ENCODE measurements at places on chromosomes 7 and 10.
A peak's percentile ranks its signal among the peaks of the same experiment; 100 is the strongest.

DNA sequence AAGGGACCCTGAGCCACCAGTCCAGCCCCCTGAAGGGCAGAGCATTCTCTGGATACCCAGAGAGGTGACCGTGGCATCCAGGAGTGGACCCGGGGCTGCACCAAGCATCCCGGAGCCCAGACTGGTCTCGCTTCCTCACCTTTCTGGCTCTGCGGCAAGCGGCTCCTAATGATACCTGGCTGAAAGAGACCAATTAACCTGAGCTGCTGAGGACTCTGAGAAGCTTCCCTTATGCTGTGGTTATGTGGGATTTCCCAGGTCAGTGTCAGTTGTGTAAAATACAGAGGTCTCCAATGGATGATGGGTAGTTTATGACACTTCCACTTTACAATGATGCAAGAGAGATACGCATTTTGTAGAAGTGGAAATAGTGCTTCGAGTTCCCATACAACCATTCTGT is 51.5 kb downstream of the PFKFB3 start:
- no peak for DNase-seq

GRCh38 chr10:86757113-86757972 is 924 bp downstream of the BMPR1A start:
- DNase-seq = peak; percentile 4

GRCh38 chr10:24007359-24007758 is 201.6 kb upstream of the KIAA1217 start:
- DNase-seq = no peak

DNA sequence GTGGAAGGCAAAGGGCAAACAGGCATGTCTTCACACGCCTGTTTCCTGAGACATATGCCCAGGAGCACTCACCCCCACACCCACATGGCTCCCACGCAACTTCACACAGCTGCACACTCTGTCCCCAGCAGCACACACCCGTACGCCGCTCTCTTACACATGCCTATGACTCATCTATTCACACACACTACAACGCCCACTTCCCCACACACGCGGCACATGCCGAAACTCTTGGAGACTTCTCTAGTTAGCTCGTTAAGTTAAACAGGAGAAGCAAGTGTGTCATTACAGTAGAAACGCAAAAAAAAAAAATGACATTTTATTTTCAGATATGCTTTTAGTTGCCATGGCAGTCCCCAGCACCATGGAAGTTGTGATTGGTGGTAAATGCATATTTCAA is 6.7 kb downstream of the CALN1 start:
- no peak for DNase-seq

GRCh38 chr7:5603241-5604140 is 178.0 kb downstream of the RNF216 start:
- no peak for DNase-seq

DNA sequence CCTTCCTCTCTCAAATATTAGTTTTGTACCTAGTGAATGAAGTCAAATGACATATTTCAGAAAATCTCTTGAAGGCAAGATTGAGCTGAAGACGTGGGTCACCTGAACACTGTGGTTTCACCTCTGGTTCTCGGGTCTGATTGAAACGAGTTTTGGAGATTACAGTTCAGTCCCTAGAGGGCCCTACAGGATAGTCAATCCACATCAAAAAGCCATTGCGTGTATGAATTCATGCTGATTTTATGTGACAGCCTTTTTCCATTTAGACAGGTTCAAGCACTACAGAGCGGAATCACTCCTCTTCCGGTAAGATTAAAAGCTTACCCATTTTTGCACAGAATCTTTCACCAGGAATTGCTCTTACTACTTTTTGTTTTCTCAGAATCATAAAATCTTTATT is 62.2 kb downstream of the VIM start:
- no peak for DNase-seq

DNA sequence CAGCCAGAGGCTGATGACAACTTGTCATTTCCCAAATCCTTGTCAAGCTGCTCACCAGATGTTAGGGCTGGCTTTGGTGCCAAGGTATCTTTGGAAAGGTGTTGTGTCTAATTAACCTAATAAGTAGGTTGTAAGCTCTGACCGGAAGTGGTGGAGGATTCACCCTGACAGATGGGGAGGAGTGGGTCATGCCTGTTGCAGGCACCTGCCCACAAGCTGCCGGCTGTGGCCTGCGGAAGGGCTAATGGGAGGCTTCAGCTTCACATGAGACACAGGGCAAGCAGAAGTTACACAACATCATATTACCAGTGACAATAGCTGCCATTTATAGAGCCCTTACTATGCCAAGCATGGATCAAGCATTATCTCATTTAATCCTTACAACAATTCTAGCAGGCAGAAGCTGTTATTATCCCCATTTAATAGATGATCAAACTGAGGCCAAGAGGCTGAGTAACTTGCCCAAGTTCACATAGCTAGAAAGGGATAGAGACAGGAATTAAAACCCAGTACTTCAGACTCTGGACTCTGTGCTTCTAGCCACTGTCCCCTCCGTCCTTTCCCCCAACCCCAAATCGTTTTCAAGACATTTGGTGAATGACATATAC is 63.1 kb upstream of the DUSP5 start:
- no peak for DNase-seq

GRCh38 chr7:26070290-26070689 is 81.7 kb upstream of the NFE2L3 start:
- DNase-seq = no peak

- DNase-seq = no peak
Measured at GRCh38 chr10:133253361-133253955, 15.8 kb downstream of the VENTX start.

DNA sequence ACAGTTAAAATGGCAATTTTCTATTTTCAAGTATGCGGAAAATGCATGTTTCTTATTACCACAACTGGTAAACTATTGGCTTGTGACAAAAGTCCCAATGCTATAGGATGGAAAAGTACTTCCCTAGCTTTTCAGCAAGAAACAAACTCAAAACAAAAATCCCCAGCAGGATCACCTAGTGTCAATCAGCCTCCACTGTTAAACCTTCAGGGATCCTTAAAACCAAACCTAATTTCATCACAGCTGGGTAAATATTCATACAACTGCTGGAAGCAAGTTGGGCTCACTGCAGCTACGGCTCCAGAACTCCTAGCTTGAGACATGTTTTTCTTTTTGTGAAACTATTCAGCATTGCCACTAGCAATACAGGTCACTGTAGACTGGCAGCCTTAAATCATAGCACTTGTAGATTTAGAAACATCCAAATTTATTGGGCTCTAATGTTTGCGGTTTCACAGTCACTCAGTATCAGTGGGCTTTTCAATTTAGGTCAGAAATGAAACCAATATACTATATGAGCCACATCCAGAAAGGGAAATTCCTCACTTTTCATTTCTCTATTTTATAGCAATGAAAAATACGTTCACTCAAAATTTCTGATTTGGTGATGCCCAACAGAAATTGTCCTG is 145.2 kb upstream of the ANK3 start:
- DNase-seq = no peak

- no peak for DNase-seq
Measured at GRCh38 chr7:584820-585219, 65.2 kb upstream of the PDGFA start.

- no peak for DNase-seq
Measured at GRCh38 chr7:92478095-92478494, 349 bp upstream of the ERVW-1 start.

DNA sequence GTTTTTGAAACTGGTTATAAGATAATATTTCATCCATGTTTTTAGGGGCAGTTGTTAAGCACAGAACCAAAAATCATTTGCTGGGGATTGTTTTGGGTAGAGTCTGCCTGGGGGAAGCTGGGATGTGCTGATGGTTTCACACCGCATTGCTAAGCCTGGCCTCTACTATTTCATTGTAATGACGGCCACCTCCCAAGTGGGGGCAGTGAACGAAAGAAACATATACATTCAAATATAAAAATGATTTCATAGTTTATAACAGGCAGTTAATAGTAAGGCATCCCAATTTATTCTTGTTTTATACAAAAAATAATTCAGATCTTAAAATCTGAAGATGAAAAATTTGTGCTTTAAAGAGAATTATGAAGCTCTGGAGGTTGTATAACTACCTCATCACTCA is 750.8 kb downstream of the REEP3 start:
- no peak for DNase-seq

DNA sequence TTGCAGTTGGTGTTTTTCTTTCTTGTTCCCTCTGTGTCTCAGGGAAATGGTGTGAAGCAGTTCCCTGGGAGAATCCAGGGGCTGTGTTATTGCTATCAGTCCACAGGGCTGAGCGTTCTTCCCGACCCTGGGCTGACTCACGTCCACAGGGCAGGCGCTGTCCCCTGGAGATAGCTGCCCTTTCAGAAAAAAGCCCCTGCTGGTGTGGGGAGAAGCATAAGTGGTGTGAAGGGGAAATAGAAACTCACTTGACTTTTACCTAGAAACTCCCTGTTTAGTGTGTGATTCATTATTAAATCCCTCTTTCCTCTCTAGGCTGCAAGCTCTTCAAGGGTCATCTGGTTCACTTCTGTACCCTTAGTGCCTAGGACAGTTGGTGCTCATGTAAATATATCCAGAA is 63.3 kb upstream of the SMNDC1 start:
- DNase-seq = no peak

GRCh38 chr7:24536682-24537081 is 36.6 kb upstream of the PALS2 start:
- no peak for DNase-seq

- DNase-seq = no peak
Measured at GRCh38 chr7:47730142-47730541, 148.2 kb upstream of the TNS3 start.

DNA sequence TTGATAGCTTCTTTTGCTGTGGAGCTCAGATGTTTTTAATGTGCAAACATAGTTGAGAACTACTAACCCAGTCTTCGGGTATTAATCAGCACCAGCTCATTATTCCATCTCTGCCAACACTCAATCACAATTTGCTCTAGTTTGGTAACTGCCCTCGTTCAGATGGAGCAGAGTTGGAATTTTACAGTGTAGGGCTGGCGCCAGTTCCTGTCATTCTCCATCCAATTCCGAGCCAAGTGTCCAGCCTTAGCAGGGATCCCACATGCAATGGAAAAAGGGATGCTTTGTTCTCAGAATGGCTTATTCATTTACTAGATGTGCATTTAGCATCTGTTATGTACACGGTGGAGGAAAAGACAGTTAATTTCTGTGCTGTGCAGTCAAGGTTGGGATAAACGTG is 504.5 kb upstream of the GALNT17 start:
- no peak for DNase-seq

DNA sequence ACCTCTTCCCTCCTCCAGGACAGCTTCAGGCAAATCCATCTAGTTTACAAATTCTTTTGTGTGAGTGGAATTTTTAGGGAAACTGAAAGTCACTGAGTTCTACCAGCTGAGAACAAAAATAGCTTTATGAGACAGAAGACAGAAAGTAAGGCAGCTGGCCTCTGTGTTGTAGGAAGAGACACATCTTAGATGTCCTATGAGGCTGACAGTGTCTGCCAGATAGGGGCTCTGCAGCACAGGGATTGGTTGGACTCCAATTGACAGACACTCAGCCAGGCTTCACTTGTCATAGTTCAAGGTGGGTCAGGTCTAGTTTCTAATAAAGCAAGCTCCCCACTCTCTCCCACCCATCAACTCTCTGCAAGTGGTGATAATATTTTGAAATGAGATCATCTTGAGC is 574.9 kb downstream of the CCSER2 start:
- no peak for DNase-seq

DNA sequence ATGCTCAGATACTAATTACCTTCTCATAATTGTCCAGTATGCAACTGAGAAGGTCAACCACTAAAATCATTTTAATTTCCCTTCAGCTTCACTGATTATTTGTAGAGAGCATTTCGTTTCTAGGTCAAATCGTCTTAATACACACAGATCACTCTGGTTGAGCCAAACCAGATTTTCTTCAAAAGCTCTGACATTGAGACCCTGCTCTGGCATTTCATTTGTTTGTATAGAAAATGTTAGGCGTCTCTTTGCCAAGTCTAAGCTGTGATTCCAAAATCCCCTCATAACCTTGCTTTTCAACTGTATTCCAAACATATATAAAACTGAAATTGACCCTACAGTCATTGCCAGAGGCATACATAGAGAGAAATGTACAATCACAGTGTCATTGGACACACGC is 520.0 kb downstream of the CNTNAP2 start:
- no peak for DNase-seq

DNA sequence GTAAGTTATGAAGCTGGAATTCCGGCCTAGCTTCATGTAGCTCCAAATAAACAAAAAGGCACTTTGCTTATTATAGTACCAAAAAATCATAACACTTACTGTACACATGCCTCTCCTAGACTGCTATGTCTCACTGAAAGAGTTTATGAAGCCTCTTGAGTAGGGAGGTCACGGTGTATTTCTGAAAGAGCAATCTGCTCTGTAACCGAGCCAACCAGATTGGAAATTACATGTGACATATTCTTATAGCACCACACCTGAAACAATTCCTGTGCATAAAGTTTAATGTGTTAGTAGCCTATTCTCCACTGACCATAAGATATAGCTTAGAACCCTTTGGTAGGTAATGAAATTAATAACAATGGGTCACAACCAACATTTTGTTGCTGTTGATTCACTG is 1.3 kb upstream of the FAM3C start:
- DNase-seq = no peak

DNA sequence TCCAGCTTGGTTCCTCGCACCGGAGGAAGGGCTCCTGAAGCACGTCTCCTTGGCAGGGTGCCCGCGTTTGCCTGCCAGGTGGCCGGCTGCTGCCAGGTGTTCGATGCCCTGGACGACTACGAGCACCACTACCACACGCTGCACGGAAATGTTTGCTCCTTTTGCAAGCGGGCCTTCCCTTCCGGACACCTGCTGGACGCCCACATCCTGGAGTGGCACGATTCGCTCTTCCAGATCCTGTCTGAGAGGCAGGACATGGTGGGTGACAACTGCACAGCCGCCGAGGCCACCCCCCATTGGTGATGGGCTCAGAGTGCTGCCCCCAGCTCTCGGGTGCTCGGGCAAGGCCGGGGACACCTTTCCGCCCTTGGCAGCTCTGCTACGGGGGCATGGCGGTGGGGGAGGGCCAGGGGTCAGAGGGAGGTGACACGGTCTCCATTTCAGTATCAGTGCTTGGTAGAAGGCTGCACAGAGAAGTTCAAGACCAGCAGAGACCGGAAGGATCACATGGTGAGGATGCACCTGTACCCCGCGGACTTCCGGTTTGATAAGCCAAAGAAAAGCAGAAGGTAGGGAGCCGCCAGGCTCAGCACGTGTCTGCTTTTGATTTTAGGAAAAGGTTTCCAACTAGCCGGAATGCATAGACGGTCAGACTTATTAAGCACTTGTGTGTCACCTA is 1.1 kb downstream of the ZNF511 start:
- no peak for DNase-seq

- no peak for DNase-seq
Measured at GRCh38 chr10:77016855-77017254, 620.8 kb downstream of the KCNMA1 start.

Measured in stimulated activated CD8-positive, alpha-beta memory T cell treated with anti-CD3 and anti-CD28 coated beads, Interleukin-12 subunit alpha, Interleukin-12 subunit beta, amount 100 ng/mL, for 4 hours (primary cell).